Activated T-cell treated with anti-CD3 and anti-CD28 coated beads, Interleukin-2, amount 50 U/mL, for 1 hour (primary cell): ENCODE measurements at places on chromosomes 6 and 20.

DNA sequence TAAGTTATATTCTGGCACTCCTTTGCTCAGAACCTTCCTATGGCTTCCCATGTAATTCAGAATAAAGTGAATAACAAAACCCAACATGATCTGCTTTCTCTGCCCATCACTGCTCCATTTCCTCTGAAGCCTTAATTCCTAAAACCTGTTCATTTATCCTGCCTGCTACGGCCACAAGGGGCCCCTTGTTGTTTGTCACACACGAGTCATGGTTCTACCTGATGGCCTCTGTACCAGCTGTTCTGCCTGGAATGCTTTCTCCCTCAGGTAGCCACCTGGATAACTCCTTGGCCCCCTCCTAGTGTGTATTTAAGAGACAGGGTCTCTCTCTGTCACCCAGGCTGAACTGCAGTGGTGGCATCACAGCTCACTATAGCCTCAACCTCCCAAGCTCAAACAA lies 26.8 kb downstream of the ERGIC3 start:
- no peak for DNase-seq

DNA sequence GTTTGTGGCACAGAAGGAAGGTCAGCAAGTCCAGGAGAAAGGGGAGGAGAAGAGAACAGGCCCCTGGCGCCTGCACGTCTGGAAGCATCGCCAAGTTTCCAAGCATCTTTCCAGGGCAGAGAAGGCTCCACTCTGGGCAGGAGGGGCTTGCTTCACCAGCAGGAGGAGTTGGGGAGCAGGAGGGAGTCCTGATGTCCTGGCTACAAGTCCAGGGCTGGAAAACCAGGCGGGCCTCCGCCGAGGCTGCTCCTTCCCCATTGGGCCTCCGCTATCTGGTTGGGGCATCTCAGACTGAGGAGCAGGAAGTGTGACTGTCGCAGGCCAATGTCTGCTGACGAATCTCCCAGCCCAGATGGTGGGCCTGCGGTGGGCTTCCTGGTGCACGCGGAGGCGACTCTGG lies 421.9 kb downstream of the PREX1 start:
- no peak for DNase-seq

GRCh38 chr6:89840538-89840937 lies 10.9 kb downstream of the CASP8AP2 start:
- DNase-seq = no peak

GRCh38 chr6:112291161-112291762 lies 36.9 kb upstream of the LAMA4 start:
- no peak for DNase-seq

DNA sequence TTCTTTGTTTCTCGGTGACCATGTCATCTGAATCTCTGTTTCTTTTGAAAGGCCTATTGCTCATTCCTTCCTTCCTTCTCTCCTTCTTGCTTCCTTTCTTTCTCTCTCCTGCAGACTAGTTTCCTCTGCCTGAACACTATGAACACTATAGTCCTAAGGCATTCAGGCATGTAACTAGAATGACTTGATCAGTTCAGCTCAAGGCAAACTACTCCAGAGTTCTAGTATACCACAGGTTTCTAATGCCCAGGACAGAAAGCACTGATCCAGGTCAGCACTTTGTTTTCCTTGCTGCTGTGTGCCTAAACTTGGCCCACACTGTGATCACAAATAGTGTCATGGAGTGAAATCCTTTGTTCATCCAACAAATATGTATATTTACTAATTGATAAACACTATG lies 324.1 kb upstream of the GJE1 start:
- no peak for DNase-seq

- no peak for DNase-seq
These were observed 15.5 kb downstream of the RIPOR3 start for GRCh38 chr20:50675671-50676376.
